ENCODE measurements at places on chromosomes 1 and 21.
A peak's percentile ranks its signal among the peaks of the same experiment; 100 is the strongest.

DNA sequence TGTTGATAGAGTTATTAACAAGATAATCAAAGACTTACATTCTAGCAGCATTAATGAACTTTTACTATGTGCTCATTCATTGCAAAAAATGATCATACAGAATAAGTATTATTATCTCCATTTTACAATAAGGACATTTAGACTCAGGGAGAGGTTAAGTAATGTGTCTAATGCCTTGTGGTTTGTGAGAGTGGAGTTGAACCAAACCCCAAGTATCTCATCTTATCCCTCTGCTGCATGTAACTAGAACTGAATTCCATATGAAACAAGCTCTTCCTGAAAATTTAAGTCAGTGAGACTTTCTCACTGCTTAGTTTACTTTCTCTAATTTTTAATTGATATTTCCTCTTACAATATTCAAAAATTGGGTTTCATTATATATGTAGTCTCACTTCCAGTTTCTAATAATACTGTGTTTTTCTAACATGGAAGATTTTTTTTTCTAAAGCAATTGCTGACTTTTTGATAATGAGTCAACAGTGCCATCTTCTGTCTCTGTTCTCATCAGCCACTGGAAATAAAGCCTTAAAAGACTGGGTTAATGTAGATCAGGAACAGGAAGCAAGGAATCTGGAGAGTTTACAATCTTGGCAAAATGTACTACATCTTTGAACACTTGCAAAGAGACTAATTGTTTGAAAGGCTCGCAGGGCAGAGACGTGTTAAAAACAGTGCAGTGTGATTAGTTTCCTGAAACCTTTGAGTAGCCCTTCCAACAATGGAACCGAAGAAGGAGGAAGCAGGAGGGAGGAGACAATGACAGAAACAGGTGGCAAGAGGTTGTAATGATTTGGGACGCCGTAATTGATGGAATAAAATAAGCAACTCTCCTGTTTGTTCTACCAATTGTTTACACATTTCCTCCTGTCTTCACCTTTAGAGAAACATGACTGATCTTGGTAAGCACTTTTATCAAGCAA lies 567.6 kb downstream of the MRPL39 start:
- H3K36me3 ChIP-seq = no peaks in the 10 kb centered on the region
- DNase-seq = no peak
- H3K4me1 ChIP-seq = no peaks in the 10 kb centered on the region
- H3K27ac ChIP-seq = no peak overlapping the region
- H3K27me3 ChIP-seq = no peaks in the 10 kb centered on the region

DNA sequence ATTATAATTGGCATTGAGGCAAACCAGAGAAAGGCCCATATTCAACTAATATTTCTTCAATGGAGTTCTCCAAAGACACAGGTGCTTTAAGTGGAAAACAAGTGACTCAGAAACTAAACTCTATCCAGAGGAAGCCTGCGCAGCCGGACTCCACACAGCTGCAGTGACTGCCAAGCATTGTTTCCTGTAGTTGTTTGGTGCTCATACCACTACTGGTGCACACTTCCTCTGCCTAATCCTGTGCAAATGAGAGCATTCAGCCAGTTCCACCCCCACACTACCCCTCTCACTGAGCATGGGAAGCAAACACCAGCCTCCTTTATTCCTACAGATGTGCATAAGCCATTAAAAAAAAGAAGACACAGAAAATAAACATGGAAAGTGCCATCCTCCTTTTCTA lies 102.9 kb downstream of the VAV3 start:
- H3K4me1 ChIP-seq = no peaks in the 10 kb centered on the region
- no peak overlapping the region for H3K27ac ChIP-seq
- H3K27me3 ChIP-seq = no peaks in the 10 kb centered on the region

- no peaks in the 10 kb centered on the region for H3K27me3 ChIP-seq
- H3K4me3 ChIP-seq = peak overlapping the region; percentile 94
Measured at GRCh38 chr1:8021676-8022266, 4.3 kb downstream of the ERRFI1 start.

DNA sequence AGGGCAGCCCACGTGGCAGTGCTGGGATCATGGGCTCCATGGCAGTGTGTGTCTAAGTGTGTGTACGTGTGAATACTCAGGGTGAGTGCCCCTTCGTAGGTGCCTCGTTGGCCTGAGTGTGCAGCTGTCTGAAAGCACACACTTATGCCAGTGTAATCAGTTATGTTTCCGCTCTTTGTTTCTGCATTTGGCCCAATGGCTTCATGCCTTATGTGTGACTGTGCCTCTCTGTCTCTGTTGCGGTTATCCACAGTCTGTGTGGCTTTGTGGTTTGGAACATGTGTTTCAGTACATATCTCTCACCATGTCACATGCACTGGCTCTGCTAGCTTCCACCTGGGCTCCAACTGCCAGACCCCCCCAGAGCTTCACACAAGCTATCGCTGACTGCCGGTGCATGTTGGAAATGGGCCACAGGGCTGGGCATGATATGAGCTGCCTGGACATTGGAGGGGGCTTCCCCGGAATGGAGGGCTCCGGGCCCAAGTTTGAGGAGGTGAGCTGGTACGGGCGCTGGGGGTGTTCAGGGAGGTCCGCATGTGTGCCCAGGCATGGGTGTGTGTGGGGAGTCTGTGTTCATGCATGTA lies 70.3 kb upstream of the TINAGL1 start:
- H3K4me3 ChIP-seq = no peak overlapping the region
- H3K27me3 ChIP-seq = no peaks in the 10 kb centered on the region
- no peaks in the 10 kb centered on the region for H3K4me1 ChIP-seq
- no peak for DNase-seq
- no peak overlapping the region for H3K27ac ChIP-seq
- H3K36me3 ChIP-seq = no peaks in the 10 kb centered on the region

GRCh38 chr1:7363450-7363849 lies 407.6 kb upstream of the VAMP3 start:
- DNase-seq = no peak
- H3K27ac ChIP-seq = no peak overlapping the region
- H3K4me1 ChIP-seq = no peaks in the 10 kb centered on the region
- no peak overlapping the region for H3K4me3 ChIP-seq
- H3K27me3 ChIP-seq = no peaks in the 10 kb centered on the region
- no peaks in the 10 kb centered on the region for H3K36me3 ChIP-seq

Data from breast epithelium (tissue), 4 donors.